ENCODE measurements at places on chromosomes 5 and 9.

GRCh38 chr5:144335561-144335960, 164.9 kb downstream of the KCTD16 start:
- peak; percentile 98 for DNase-seq

DNA sequence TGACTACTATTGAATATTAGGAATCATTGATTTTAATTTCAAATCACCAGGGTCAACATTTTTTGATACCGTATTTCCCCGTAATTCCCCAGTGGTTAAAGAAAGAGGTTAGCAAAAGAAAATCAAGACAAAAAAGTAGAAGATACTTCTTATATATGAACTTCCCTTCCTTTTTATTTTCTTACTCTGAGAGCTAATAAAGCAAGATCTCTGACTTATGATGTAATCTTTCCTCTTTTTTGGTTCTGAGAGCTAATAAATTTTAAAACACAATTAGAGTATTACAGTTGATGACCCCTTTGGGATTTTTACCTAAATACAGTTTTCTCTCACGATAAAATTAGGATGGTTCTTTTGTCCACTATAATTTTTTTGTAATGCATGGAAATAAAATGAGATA, 9.2 kb upstream of the FYB1 start:
- no peak for DNase-seq

- peak; percentile 0 for DNase-seq
Observed at GRCh38 chr5:90747693-90748092, 189.1 kb downstream of the ADGRV1 start.

DNA sequence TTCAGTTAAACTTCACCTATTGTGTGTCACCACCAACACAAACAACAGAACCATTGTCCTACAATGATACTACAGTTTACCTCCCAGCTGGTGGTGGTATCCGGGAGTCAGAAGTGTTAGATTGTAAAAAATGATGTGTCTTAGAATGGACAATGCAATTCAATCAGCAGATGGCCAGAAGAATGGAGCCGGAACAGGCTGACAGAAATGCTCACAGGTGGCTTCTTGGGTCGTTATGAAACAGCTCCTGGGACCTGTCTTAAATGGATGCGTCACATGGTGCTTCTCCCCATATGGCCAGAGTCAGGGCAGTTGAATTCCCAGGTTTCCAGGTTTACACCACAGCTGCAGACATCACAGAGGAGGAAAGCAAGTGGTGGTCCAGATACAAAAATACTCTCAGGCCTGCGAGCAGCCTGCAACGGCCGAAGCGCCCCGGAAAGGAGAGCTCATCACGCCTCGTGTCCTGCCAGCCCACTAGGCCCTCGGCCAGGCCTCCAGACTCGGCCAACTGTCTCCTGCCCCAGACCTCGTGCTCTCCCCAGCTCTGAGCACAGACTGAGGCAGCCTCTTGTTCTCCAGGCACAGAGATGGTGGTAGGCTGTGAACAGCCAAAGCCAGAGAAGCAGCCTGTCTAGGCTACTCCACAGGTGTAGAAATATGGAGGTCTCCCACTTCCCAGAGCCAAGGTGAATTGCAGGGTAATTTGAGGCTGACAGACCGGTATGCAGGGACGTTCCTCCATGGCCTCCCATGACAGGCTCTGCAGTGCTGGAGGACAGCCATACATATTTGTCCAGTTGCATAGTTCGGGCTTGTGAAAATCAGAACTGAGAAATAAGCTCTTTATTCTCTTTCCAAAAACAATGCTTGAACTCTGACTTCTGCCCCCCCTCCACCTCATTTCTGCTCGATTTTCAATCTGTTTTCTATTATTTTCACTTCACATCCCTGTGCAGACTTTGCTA, 98.5 kb upstream of the SPATA31C2 start:
- DNase-seq: no peak

GRCh38 chr5:38284384-38284783, 26.0 kb downstream of the EGFLAM start:
- no peak for DNase-seq

- DNase-seq: no peak
Observed at GRCh38 chr9:33860200-33860871, 43.4 kb downstream of the UBE2R2 start.

Measured in NCI-H345 (cell line).